ENCODE measurements at places on chromosomes 2 and 18. TPM values are rescaled to one million over a fixed set of nuclear protein-coding genes. Genes with fewer than 3 reads are reported as not detected.
A peak's percentile ranks its signal among the peaks of the same experiment; 100 is the strongest.

DNA sequence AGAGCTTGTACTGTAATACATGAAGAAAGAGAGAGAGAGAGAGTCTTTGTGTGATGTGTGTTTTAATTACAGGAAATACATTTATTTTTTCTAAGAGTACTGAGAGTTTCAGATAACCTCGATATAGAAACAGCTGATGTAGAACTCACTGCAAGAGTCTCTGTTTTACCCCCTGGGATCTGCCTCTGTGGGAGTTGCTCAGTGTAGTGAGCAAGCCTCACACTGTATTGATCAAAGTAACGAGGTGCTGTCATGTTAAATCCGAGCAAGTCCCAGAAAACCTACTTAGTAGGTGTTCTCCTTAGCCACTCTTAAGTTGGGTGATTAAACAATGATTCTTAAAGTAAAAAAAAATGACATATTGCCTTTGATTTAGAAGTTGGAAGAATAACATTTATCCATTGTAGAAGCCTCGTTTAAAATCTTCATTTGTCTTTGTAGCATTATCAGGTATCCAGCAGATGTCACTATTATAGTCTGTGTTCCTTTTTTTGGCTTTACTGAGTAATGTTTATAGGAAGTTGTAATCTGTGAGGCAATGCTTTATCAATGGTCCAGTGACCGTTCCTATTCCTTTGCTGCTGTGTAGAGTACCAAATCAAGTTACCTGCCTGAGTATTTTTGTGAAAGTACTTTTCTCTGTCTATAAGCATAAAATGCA, 219.0 kb downstream of the MYO3B start:
- no peak for DNase-seq
- H3K4me3 ChIP-seq = no peak overlapping the region
- H3K4me1 ChIP-seq = no peaks in the 10 kb centered on the region
- no peaks in the 10 kb centered on the region for H3K36me3 ChIP-seq
- no peak overlapping the region for H3K27ac ChIP-seq

GRCh38 chr18:60295674-60296073, 76.9 kb downstream of the MC4R start:
- H3K36me3 ChIP-seq = no peaks in the 10 kb centered on the region
- no peaks in the 10 kb centered on the region for H3K4me1 ChIP-seq
- no peak overlapping the region for H3K4me3 ChIP-seq
- no peak for DNase-seq
- H3K27me3 ChIP-seq = peaks cover 58% of the 10 kb centered on the region

- H3K27me3 ChIP-seq = no peaks in the 10 kb centered on the region
- no peak overlapping the region for H3K27ac ChIP-seq
- peak overlapping the region; percentile 47 for H3K4me3 ChIP-seq
- H3K4me1 ChIP-seq = peaks cover 23% of the 10 kb centered on the region
- H3K36me3 ChIP-seq = peaks cover 7% of the 10 kb centered on the region
These were observed 1.6 kb upstream of the SLC66A2 start for GRCh38 chr18:79952996-79953559.

DNA sequence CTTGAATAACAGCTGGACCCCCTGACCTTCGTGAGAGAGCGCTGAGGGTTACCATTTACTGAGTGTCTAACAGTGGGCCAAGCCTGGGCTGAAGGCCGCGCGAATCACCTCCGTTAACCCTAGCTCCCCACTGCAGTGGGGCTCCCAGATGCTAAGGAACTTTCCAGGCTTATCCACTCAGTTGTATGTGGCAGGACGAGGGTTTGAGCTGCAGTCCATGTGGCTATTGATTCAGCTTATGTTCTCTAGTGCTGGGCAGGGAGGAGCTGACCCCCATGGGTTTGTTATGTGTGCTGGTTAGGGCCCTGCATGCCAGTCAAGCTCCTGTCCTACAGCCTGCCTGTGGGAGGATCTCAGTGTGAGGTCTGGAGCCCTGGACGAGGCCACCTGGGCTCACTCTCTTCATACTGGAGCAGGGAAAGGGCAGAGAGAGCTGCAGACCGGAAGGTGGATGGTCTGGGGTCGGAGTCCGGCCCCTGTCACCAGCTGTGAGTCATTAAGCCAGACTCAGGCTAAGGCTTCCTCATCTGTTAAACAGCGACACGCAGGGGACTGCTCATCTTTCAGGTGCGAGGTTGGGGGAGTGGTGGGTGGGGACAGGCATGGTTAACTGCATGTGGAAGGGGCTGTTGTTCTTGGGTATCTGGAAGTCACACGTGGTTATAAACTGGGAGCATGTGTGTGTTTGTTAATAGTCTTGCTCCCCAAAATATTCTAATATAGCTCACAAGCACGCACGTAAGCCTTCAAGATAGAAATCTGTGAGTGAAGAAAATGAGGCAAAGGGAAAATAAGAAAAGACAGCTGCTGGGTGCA, 6.6 kb downstream of the PSD4 start:
- peaks cover under 1% of the 10 kb centered on the region for H3K27me3 ChIP-seq
- no peaks in the 10 kb centered on the region for H3K36me3 ChIP-seq
- no peak for DNase-seq
- H3K4me3 ChIP-seq = no peak overlapping the region
- no peak overlapping the region for H3K27ac ChIP-seq
- H3K4me1 ChIP-seq = peaks cover 5% of the 10 kb centered on the region

GRCh38 chr2:237202288-237203030, 116.8 kb downstream of the COPS8 start:
- peak overlapping the region; percentile 94 for H3K27ac ChIP-seq
- no peaks in the 10 kb centered on the region for H3K27me3 ChIP-seq
- H3K36me3 ChIP-seq = no peaks in the 10 kb centered on the region
- peaks cover 88% of the 10 kb centered on the region for H3K4me1 ChIP-seq
- DNase-seq = no peak

GRCh38 chr2:182391443-182391842, 35.4 kb downstream of the PDE1A start:
- H3K4me1 ChIP-seq = peaks cover 3% of the 10 kb centered on the region
- no peaks in the 10 kb centered on the region for H3K36me3 ChIP-seq
- no peak for DNase-seq
- no peak overlapping the region for H3K27ac ChIP-seq

GRCh38 chr2:241271706-241272302, 43.7 kb downstream of the HDLBP start:
- H3K27ac ChIP-seq = peak overlapping the region; percentile 93
- peak; percentile 90 for DNase-seq
- H3K4me1 ChIP-seq = peaks cover 43% of the 10 kb centered on the region
- no peaks in the 10 kb centered on the region for H3K27me3 ChIP-seq
- peaks cover 20% of the 10 kb centered on the region for H3K36me3 ChIP-seq
- peak overlapping the region; percentile 90 for H3K4me3 ChIP-seq

DNA sequence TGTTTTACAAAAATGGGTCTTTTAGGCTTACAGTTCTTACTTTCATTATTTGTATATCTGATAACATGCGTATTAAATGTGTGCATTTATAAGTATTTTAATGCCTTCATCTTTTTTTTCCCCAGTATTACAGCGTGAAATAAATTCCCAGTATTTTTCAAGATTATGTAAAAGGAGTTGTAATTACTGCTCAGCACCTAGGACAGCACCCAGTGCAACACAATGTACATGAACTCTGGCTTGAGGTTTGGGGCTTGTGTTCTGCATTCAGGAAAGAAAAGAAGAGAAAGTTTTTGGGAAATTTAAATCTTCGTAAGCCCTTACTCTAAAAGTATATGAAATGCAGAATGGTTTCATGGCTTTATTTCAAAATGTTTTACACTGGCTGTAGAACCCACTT, 16.7 kb downstream of the ZNF638 start:
- H3K27ac ChIP-seq = no peak overlapping the region
- H3K27me3 ChIP-seq = no peaks in the 10 kb centered on the region
- peaks cover 4% of the 10 kb centered on the region for H3K4me1 ChIP-seq

DNA sequence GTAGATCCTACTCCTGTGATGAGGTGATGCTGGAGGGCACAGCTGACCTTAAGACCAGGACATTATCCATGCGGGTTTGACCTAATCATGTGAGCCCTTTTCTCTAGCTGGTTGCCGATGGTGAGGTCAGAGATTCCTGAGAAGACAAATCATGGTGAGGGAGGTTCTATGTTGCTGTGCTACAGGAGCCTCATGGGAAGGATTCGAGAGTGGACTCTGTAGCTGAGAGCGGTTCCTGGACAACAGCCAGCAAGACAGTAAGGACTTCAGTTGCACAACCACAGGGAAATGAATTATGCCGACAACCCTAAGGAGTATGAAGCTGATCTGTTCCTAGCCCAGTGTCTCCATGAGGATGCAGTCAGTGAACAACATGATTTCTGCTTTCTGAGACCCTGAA, 80.4 kb downstream of the EPB41L3 start:
- no peak overlapping the region for H3K4me3 ChIP-seq
- no peaks in the 10 kb centered on the region for H3K36me3 ChIP-seq
- no peak overlapping the region for H3K27ac ChIP-seq
- H3K27me3 ChIP-seq = no peaks in the 10 kb centered on the region
- peaks cover 13% of the 10 kb centered on the region for H3K4me1 ChIP-seq

GRCh38 chr18:33507019-33507418, 66.5 kb upstream of the CCDC178 start:
- H3K27ac ChIP-seq = no peak overlapping the region
- H3K4me1 ChIP-seq = no peaks in the 10 kb centered on the region
- no peak for DNase-seq
- H3K27me3 ChIP-seq = no peaks in the 10 kb centered on the region

- H3K4me1 ChIP-seq = peaks cover 21% of the 10 kb centered on the region
- peaks cover 12% of the 10 kb centered on the region for H3K36me3 ChIP-seq
- no peaks in the 10 kb centered on the region for H3K27me3 ChIP-seq
- no peak overlapping the region for H3K4me3 ChIP-seq
- DNase-seq = no peak
- H3K27ac ChIP-seq = peak overlapping the region; percentile 81
These were observed 6.3 kb upstream of the MCFD2 start for GRCh38 chr2:46921676-46922448.

- H3K27me3 ChIP-seq = no peaks in the 10 kb centered on the region
- H3K27ac ChIP-seq = peak overlapping the region; percentile 71
These were observed 450.6 kb upstream of the ST6GAL2 start for GRCh38 chr2:107336526-107336925.

- peaks cover 28% of the 10 kb centered on the region for H3K27me3 ChIP-seq
- H3K36me3 ChIP-seq = no peaks in the 10 kb centered on the region
- H3K27ac ChIP-seq = no peak overlapping the region
- H3K4me3 ChIP-seq = no peak overlapping the region
- peaks cover 6% of the 10 kb centered on the region for H3K4me1 ChIP-seq
These were observed 91.5 kb downstream of the MALT1 start for GRCh38 chr18:58762781-58763171.

DNA sequence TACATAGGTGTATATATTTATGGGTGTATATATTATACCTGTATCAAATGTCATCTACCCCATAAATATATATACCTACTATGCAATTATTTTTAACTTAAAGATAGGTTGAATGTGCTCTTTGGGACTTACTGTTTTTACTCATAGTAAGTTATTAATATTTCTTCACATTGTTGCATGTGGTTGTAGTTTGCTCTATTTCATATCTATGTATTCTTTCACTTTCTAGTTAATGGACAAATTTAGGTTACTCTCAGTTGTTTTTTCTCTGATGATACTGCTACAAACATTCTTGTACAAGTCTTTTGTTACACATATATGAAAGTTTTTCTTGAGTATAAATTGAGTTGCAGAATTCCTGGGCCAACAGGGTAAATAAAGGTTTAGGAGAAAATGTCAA, 601.8 kb upstream of the ID2 start:
- no peak overlapping the region for H3K27ac ChIP-seq
- no peak overlapping the region for H3K4me3 ChIP-seq
- DNase-seq = no peak
- H3K4me1 ChIP-seq = no peaks in the 10 kb centered on the region
- no peaks in the 10 kb centered on the region for H3K36me3 ChIP-seq

- peaks cover 18% of the 10 kb centered on the region for H3K4me1 ChIP-seq
- peaks cover 2% of the 10 kb centered on the region for H3K36me3 ChIP-seq
- no peak for DNase-seq
- H3K27ac ChIP-seq = no peak overlapping the region
- H3K27me3 ChIP-seq = no peaks in the 10 kb centered on the region
- no peak overlapping the region for H3K4me3 ChIP-seq
These were observed 234.2 kb upstream of the SPOPL start for GRCh38 chr2:138267161-138267901.

DNA sequence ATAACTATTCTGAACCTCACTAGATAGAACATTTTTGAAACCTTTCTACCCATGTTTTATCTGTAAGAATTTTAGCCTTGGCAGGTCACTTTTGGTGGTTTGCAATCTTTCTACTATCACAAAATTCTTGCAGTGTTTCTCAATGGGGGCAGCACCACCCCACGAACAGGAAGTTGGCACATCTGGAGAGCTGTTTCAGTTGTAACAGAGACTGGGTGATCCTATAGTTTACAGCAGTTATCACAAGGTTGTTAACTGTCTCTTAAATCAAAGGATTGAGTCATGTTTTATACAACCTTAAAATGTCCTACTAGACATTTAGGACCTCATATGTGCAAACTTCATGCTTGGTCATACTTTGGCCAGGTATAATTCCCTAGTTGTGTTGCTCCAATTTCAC, 829.2 kb downstream of the ERBB4 start:
- no peaks in the 10 kb centered on the region for H3K4me1 ChIP-seq
- no peak overlapping the region for H3K27ac ChIP-seq
- DNase-seq = no peak
- no peaks in the 10 kb centered on the region for H3K27me3 ChIP-seq

DNA sequence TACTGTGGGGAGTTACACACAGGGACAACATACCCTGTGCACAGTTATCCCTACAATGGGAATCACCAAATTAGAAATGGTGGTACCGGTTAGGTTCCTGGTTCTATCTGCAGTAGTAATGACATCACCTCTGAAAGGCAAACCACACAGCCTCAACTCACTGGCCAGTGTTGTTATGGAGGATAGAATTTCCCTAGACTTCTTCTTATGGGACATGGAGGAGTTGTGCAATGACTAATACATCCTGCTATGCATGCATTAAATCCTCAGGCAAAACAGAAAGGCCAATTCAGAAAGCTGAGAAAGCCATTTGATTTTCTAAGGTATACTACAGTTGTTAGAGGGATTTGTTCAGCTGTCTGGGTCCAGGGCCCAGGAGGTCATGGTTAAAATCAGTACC, 439.3 kb downstream of the TMX3 start:
- H3K36me3 ChIP-seq = no peaks in the 10 kb centered on the region
- peaks cover 13% of the 10 kb centered on the region for H3K4me1 ChIP-seq
- no peak overlapping the region for H3K4me3 ChIP-seq
- H3K27ac ChIP-seq = peak overlapping the region; percentile 57

DNA sequence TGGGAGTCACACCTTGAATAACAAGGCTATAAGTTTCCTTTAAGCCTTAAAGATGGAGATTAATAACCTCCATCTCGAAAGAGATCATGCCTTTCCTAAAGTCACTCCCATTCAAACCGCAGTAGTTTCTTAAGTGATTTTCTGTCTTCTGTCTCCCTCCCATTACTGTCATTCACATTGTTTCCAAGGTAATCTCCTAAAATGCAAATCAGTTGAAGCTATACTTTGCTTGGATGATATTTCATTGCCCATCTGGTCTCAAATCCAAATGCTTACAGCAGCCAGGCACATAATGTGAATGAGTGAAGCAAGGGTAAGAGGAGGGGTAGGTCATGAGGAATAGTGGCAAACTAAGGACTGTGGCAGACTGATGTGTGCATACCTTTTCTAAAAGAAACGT, 116.4 kb downstream of the CCDC141 start:
- H3K27ac ChIP-seq = no peak overlapping the region
- H3K4me1 ChIP-seq = no peaks in the 10 kb centered on the region
- no peaks in the 10 kb centered on the region for H3K36me3 ChIP-seq

The KCNIP3 gene
- 0.57 TPM for total RNA-seq

The AKAIN1 gene
- total RNA-seq = not detected

The OTOF gene
- not detected for total RNA-seq

The UGT1A4 gene
- not detected for total RNA-seq

The SIX2 gene
- 42.8 TPM for total RNA-seq

The SLC38A11 gene
- total RNA-seq = not detected

The PLGLB1 gene
- 3.3 TPM for total RNA-seq

The CBLN2 gene
- total RNA-seq = not detected

The POTEI gene
- total RNA-seq = not detected

The LYG2 gene
- not detected for total RNA-seq

The GAD1 gene
- not detected for total RNA-seq
